Activated CD4-positive, alpha-beta T cell treated with anti-CD3 and anti-CD28 coated beads for 1 hour (primary cell): ENCODE measurements at places on chromosomes 6 and 20.

- DNase-seq, result peak; percentile 22
Observed at GRCh38 chr6:29011276-29011734, 6.2 kb upstream of the ZNF311 start.

DNA sequence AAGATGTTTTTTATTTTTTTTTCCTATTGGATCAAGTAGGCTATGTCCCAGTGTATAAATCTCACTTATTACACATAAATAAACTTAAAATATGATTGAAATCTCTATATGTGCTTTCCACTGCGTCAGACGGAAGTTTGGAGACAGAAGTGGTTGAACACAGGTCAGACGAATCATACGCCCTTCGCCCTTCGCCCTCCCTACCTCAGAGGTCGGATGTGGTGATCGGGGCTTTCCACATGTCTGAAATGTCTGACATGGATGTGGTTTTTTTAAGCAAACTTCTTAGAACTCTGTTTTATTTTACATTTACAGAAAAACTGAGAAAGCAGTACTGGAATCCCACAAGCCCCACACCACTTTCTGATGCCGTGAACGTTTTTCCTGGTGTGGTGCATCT is 344.4 kb downstream of the THBS2 start:
- DNase-seq, result no peak

GRCh38 chr6:168126566-168127383 is 47.8 kb upstream of the FRMD1 start:
- DNase-seq, result no peak

GRCh38 chr20:56793916-56794315 is 164.8 kb downstream of the TFAP2C start:
- no peak for DNase-seq

DNA sequence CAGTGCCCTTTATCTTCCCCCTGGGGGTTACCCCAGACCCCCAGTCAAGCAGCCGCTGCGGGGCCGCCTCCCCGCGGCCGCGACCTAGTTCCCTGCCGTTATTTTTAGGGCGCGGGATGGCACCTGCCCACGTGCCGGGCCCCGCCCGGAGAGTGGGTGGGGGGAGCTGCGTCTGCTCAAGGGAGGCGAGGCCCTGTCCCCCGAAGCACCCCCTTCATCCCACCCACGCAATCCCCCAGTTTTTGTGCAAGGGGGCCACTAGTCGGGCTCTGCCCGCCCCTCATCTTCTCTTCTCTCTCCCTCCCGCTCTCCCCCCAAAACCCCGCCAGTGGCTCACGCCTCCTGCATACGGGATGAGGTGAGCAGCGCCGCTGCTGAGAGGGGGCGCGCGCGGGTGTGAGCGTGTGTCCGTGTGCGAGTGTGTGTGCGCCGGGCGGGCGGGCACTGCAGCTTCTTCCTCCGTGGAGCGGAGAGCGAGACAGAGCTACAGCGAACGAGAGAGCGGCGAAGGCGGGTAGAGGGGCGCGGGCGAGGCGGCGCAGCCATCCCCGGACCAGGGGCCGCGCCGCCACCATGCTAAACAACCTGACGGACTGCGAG is at the start of gene SLC12A5:
Gene SLC12A5 (plus strand): TSS at position 444 of the 600 bp plus-strand sequence. CDS start 130 bp downstream, at position 574.
- DNase-seq, result no peak

- DNase-seq, result no peak
Observed at GRCh38 chr6:125182237-125183008, 28.9 kb downstream of the TPD52L1 start.

GRCh38 chr6:97456070-97456469 is 173.1 kb upstream of the MMS22L start:
- DNase-seq, result no peak

- DNase-seq, result no peak
Observed at GRCh38 chr6:105587349-105588122, 184.7 kb upstream of the PREP start.

GRCh38 chr6:40910260-40910893 is 128.6 kb downstream of the UNC5CL start:
- no peak for DNase-seq

GRCh38 chr6:80143419-80143937 is 37.0 kb downstream of the BCKDHB start:
- no peak for DNase-seq

- no peak for DNase-seq
Observed at GRCh38 chr20:7850775-7851490, 89.3 kb downstream of the HAO1 start.

DNA sequence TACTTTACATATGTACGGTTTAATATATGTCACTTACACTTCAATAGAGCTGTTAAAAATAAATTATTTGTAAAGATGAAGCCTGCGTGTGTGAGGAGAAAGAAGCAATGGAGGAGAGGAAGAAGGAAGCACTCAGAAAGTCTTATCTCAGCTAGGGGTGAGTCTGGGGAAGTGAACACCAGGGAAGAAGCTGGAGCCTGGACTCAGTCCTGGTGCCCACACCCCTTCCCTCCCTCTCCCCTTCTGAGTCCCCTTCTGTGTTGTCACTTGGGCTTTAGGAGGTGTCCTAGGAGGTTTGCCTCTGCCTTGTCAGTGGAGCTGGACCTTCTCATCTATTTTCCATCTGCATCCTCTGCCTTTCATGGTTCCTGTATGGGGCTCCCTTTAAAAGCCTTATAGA is 1.9 kb downstream of the SIRPB2 start:
- no peak for DNase-seq

DNA sequence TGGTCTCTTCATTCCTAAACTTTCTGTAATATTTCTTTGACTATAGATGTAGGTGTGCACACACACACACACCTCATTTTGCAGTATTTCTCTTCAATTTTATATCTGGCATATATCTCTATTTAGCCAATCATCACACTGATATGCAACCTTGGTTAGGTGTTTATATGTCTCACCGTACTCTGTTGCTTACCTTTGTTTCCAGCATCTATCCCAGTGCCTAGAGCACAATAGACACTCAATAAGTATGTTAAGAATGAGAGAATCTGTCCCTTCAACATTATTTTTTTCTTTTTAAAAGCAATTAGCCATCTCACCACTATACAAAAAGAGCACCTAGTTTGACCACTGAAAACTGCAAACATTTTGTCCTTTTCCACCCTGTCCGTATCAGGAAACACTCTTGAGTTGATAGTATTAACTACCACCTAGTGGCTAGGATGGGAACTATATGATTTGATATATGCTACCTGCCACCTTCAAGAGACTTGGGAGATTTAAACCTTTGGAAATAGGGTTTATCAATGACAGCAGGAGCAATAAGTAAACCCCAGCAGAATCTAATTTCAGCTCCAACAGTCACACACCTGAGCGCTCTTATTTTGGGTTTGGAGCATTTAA is 48.7 kb upstream of the RSPO3 start:
- DNase-seq, result no peak

DNA sequence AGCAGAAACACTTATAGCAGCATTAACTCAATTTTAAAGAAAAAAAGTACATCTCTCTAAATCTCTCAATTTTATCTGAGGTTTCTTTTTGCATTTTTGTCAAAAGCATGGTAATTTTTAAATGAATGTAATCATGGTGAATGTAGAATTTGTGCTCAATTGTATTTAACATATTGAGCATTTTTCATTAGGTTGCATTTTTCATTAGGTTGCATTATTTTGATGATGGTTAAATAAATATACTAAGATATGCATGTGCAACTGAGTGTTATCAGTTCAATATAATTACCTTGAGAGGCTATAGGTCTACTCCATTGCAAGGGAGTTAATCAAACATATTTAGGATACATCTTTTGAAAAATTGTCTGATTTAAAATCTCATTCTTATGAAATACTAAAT is 355.1 kb upstream of the SPTLC3 start:
- DNase-seq, result no peak

DNA sequence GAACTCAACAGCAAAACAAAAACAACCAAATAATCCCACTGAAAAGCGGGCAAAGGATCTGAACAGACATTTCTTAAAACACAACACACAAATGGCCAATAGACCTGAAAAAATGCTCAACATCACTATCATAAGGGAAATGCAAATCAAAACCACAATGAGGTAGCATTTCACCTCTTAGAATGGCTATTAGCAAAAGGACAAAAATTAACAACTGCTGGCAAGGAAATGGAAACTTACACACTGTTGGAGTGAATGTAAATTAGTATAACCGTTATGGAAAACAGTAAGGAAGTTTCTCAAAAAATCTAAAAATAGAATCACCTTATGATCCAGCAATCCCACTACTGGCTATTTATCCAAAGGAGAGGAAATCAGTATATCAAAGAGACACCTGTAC is 20.9 kb downstream of the FAM8A1 start:
- no peak for DNase-seq

- no peak for DNase-seq
Observed at GRCh38 chr6:138818496-138819194, 22.8 kb downstream of the ECT2L start.

GRCh38 chr20:45792317-45793118 is 764 bp downstream of the DNTTIP1 start:
- no peak for DNase-seq

GRCh38 chr6:138518054-138518453 is 18.8 kb upstream of the NHSL1 start:
- no peak for DNase-seq

DNA sequence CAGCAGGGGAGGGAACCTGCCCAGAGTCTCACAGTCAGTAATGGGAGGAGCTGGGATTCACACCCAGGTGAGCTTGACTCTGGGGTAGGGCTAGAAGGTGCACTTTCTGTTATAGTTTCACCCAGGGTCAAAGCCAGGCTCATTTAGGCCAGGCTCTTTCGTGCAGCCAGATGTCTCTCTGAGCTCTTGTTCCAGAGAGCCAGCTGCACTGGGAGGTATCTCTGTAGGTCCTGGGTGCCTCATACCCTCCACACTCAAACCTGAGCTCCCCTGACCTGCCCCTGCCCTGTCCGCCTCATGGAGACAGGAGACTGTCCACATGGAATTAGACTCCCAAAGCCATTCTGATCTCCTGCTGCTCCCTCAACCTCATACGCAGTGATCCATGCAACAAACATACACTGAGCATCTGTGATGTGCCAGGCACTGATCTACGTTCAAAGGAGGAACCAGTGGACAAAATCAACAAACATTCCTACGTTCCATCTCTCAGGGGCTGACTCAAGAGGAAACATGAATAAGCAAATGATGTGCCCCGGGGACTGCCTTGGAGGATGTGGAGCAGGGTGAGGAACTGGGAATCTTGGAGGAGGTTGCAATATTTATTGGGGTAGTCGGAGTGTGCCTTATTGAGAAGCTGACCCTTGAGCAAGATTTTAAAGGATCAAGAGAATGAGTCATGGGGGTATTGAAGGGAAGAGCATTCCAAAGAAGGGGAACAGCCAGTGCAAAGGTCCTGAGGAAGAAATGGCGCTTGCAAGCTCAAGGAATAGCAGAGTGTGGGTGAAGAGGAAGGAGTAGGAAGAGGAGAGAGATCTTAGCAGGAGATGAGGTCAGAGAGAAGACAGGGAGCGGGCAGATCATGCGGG is 71.3 kb upstream of the TOX2 start:
- no peak for DNase-seq

DNA sequence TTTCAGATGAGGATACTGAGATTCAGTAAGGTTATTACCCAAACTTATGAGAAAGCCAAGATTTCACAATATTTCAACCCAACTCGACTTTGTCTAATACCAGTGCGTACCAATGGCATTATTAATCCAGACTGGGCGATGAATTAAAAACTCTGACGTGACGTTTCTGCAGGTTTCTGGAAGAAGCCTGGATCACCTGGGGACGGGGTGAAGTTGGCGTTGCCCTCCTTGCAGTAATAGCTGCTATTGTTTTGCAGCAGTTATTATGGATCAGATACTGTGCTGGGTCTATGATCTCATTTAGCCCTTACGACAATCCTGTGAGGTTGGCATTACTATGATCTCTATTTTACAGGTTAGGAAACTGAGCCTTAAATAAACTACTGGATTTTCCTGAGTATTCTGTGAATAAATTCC is 569 bp upstream of the CDC5L start:
- DNase-seq, result no peak

DNA sequence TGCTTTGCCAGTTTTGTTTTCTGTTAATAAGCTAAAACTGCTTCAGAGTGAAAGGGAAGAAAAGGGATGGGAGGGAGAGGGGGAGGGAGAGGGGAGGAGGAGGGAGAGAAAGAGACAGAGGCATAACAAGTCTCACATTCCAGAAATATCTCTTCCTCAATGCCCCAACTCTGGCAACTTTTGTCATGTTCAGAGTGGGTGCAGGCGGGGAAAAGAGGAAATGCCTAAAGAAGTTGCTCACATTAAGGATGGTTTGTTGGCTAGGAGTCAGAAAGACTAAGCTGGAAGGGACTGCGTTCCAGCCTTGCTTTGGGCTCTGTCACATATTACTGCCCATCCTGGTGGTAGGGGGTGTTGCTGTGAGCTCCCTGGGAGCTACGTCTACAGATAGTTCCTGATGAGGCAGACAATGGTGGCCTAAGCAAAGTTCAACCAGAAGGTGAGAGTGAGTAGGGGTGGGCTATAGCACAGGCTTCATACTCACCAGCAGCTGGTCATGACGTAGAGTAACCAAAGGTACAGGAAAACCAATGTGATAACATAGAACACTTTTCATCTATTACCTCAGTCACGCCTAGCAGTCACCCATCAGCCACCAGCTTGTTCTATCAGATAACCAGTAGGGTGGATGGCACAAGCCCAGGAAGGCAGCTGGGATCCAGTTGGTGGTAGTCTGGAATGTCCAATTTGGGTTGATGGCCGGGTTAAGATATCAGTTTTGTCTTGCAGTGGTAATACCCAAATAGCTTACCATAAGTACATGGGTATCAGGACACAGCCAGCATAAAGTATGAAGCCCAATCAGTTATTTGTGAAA is 2.1 kb downstream of the TSPYL4 start:
- DNase-seq, result no peak

GRCh38 chr6:48986845-48987244 is 476.2 kb downstream of the MMUT start:
- DNase-seq, result no peak

DNA sequence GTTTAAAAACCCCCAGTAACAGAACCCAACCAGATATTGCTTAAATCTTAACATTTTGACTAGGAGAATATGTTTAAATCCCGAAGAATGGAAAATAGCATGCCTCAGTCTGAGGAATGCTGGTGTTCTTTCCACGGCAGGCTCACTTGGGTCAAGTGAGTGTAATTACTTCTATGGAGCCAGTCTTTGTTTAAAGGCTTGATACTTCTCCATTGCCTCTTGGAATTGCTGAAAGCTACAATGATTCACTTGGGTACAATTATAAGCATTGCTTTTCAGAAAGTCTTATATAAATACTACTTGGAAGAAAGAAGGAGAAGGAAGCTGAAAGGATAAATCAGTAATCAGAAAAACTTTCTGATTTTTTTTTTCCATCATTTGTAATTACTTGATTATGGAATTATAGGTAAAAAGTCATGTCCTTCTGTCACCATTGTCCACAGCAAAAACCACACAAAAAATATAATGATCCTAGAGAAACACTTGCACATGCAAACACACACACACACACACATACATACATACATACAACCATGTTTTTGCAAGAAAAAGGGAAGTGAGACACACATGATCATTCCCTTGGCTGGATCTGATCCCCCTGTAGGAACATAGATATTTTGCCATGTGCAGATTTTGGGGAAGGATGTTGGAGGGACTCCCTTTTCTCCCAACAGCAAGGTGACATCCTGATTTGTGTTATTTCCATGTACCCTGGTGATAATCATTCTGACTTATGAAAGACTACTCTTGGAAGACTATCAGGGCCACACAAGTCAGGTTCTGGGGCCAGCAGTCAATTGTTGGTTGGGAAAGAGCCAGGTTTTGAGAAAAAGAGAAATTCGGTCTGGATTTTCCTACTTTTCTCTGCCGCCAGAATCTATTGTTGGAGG is 396.0 kb upstream of the BTBD3 start:
- no peak for DNase-seq
